Stimulated activated naive B cell treated with anti-CD40 and anti-IgM and Interleukin-4, amounts not matched to agents 10 μg/mL and 1 μg/mL and 100 μg/mL, for 72 hours (primary cell): ENCODE measurements at places on chromosomes 3 and 15.

DNA sequence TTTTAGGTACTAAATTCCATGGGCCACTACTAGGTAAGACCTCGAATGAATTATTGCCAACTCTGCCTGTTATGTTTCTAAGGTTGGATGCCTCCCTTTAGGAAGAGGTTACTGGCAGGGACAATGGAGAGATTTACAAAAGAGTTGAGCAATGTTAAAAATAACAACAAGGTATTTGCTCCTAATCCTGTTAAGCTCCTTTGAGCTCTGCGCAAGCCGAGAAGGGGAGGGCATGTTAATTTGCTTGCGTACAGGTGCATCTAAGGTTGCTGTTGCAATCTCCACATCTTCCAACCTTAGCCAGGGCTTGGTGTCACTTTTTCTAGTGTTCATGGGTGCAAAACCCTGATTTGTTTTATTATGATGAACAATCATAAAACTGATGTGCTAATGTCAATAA, 161.5 kb upstream of the TPM1 start:
- DNase-seq, result no peak

- DNase-seq, result no peak
These were observed 116.8 kb downstream of the ZNF280D start for GRCh38 chr15:56616551-56616950.

- peak; percentile 51 for DNase-seq
These were observed 166.4 kb upstream of the TLE3 start for GRCh38 chr15:70264014-70264582.

GRCh38 chr3:153970741-153971347, 150.3 kb upstream of the ARHGEF26 start:
- no peak for DNase-seq

- DNase-seq, result no peak
These were observed 172.7 kb downstream of the GHSR start for GRCh38 chr3:172275586-172275985.

- no peak for DNase-seq
These were observed 48.9 kb downstream of the CD200R1 start for GRCh38 chr3:112925969-112926368.

- no peak for DNase-seq
These were observed 163.5 kb downstream of the NSMCE3 start for GRCh38 chr15:29106116-29106515.

- DNase-seq, result no peak
These were observed 143.8 kb downstream of the TPRA1 start for GRCh38 chr3:127446756-127447155.

DNA sequence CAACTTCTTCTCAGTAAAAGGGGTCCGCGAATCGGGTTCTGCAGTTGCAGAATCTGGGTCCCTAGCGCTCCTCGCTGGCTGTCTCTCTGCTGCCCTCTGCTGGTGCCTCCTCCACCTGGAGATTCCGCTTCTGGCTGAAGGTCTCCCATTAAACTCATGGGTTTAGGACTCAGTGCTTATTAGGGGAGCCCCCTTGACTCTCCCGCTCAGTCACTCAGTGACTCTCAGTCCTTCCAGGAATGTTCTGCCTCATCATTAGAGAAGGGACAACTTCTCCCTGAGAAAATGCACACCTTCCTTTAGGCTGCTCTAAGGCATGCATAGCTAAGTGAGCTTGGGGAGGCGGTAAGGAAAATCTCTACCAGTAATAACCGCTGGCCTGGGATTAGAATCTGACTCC, 7.1 kb downstream of the CPN2 start:
- DNase-seq, result no peak

DNA sequence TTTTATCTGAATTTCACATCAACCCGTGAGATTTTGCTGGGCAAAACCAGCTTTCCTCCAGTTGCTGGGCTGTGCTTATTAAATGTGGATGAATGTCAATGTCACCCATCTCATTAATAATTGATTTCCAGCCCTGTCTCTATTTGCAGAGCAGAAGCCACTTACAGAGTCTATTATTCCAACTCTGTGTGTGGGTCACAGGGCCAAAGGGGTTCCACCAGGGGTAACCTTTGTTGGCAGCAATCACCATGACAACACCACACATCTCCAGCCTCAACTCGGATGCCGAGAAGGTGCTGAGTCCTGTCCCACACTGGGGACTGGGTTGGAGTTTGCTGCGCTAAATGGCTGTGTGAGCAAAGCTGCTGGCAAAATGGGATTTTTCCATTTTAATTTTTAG, 51.1 kb upstream of the WNT5A start:
- DNase-seq, result no peak

GRCh38 chr3:131151-131888, 65.2 kb upstream of the CHL1 start:
- no peak for DNase-seq

GRCh38 chr3:160010578-160010977, 21.9 kb downstream of the IL12A start:
- no peak for DNase-seq

- DNase-seq, result no peak
These were observed 47.0 kb downstream of the DHX30 start for GRCh38 chr3:47849699-47850563.

GRCh38 chr15:95830281-95830680, 500.2 kb upstream of the NR2F2 start:
- DNase-seq, result no peak

GRCh38 chr3:73144276-73144675, 82.8 kb downstream of the EBLN2 start:
- DNase-seq, result no peak

DNA sequence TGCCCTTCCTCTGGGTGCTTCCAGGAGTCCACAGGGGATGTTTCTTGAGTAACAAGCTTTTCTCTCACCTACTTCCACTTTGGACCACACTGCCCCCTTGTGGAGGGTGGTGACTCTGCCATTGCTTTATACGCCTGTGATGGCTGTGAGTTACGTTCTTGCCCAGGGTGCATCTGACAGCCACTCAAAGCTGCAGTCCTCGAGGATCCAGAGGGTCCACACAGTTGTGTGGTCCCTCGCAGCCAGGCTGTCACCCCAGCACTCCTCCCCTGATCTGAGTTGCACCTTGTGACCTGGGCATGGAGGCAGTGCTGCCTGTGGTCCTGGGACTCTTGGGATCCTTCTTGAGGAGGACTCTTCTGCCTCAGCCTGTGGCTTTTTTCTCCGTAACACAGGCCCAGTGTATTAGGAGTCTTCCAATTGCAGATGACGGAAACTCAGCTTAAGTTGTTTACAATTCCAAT, 23.4 kb downstream of the FOXL2 start:
- DNase-seq, result peak; percentile 60

DNA sequence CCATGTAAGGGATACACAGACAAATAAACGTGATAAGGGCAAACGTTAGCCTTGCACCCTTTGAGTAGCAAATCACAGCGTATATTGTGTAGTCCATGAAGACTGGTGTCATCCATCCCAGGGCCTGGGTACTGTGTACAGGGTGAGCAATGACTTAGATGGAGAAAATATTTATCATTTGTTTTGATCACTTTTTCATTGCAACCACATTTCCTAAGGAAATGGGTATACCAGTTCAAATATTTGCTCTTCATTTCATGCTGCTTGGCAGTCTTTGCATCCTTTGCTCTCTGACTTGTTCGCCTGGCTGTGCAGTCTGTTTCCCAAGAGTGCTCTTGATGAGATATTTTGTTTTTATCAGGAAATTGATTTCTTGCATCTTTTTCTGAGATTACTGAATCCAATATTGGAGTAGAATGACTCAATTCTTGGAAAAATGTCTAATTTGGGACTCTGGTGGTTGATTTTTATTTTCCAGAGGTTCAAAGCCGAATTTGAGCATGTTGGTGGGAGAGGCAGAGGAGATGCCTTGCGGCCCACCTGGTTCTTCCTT, 424.6 kb upstream of the SEMA6D start:
- no peak for DNase-seq

DNA sequence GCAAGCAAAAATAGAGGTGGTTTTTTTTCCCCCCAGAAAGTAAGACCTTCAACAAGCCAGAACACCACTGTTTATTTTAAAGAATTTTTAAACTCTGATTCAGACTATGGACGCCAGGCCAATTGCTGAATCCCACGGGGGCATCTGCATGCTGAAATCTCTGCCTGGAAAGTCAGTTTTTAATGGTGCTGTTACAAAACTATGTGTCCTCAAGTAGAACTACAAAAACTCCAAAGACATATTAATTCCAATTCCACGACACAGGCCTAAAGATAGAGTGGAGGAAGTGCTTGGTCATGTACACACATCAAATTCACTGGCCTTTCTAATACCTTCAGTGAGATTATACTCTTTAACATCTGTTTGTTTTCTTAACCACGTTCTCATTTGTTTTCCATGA, 490.5 kb upstream of the NR2F2 start:
- no peak for DNase-seq

DNA sequence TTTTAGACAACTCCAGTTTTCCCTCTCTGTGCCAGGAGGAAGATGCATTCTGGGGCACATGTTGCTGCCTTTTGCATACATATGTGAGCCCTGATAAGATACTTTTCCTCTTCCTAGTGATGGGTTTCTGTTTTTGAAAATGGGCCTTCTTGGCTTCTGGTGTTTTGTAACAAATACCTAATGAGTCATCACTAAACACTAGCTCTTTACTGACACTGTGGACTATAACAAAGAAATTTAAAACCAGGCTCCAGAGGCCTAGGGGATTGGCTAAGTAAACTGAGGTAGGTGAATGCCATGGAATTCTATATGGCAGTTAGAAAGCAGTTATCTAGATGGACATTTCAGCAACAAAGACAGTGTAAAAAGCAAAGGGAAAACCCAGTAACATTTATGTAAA, 93.4 kb upstream of the NR2E3 start:
- DNase-seq, result no peak

GRCh38 chr15:63052077-63052841, 9.7 kb downstream of the TPM1 start:
- no peak for DNase-seq

DNA sequence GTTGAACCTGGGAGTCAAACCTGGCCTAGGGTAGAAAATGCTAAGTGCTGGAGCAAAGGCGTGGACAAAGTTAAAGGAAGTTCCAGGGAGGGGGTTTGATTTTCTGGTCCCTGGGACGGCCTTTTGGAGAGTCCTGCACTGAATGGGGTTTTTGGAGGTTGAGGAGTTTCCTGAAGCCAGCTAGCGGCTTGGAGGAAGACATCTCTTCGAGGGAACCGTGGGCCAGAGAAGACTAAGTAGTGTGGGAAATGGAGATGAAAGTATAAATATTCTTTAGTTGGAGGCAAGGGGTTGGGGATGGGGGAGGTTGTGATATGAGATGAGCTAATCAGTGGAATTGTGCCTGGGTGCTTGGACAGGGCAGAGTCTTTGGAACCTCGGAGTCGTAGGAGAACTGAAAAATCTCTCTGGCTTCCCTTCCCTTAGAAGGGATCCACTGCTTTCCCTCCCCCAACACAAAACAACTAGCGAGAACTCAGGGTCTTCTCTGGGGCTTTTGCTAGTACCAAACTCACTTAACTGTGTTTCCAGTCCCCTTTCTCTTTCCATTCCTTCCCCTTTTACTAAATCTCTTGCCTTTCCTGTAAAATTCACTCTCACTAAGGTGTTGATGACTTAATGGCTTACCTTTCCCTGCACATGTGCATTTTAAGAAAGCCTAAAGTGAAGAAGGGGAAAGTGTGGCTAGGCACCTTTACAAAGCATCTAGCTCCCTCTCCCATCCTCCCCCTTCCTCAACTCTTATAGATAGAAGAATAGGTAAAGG, 1.0 kb downstream of the LPP start:
- DNase-seq, result no peak

- no peak for DNase-seq
These were observed 816.4 kb downstream of the ROBO1 start for GRCh38 chr3:78951342-78951945.

DNA sequence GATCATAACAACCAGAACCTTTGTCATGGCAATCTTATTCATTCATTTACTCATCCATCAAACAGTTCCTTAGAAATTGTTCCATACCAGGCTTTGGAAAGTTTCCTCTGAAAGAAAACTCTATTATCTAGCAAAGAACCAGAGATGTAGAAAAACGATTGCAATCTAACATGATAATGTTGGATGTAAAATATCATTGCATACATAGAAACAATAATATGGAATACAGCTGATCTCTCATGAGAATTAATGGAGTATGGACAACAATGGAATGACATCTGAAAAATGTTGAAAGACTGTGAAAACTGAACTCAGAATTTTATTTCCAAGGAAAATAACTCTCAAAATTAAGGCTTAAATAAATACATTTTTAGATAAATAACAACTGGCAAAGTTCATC, 665.4 kb downstream of the NLGN1 start:
- no peak for DNase-seq

DNA sequence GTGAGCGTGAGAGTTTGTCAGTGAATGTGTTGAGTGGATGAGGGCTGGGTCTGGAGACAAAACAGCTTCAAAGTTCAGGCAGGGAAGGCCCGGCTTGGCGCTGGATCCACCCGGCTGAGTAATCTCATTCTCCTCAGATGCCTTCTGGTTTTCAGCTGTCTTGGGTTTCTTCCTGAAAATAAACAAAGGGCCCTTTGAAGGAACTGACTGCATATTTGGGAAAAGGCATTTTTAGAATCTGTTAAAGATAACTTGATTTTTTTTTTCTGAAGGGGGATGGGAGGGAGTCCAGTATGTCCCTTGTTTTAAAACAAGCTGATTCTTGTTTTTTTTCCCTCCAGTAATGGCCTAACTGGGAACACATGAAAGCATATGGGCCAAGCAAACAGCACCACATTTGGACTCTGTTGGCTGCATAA, 86.4 kb downstream of the TIGIT start:
- DNase-seq, result no peak

DNA sequence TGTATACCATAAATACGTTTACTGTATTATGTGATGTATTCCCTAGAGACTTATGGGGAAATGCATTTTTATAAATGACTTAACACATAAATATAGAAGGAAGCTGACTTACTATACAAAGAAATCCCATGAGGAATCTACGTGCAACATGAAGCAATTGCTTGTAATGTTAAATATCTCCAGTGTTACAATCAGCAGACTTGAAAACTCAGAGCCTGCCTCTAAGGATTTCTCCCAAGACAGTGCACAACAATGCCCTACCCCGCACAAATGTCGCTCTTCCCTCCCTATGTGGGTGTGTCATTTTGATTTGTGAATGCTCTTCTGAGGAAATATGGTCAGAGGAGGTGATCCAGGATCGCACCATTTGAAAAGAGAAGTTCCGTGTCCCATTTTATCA, 629.0 kb downstream of the NR2F2 start:
- DNase-seq, result no peak

DNA sequence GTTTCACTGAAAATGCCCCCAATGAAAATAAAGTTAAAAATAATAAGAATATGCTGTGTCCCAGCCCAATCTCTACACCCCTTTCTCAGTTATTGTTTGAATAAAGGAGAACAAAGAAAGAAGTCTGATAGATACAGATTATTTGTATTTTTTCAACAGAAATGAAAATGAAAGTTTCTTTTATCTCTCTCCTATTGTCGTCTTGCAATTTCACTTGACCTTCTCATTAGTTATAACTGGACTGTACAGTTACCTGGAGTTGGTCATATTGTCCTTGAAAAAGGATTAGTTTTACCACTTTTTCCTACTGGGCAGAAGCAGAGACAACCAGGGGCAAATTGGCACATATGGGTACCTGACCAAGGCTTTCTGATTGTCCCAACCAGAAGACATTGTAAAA, 440.0 kb downstream of the PDCD6IP start:
- no peak for DNase-seq
